NB4 (cell line): ENCODE measurements at places on chromosomes 11 and 22.

- DNase-seq, result peak; percentile 65
These were observed 1114.1 kb downstream of the BRD1 start for GRCh38 chr22:48713272-48714205.

DNA sequence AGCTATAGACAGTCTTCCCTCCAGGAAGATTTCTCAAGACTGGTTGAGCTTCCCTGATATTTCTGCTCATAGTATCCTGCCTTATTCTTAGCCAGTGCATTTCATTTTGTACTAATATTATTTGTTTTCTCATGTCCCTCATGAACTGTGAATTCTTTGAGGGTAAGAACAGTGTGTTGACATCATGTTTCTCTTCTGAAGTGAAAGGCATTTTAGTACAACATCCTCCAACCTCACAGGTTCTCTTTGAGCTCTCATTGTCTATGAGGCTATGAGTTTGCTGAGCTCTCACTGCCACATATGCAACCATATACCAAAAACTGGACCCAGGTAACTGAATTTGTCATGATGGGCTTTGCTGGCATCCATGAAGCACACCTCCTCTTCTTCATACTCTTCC, at the start of gene OR6Q1:
Gene OR6Q1 (plus strand): TSS at position 301 of the 400 bp plus-strand sequence. CDS start 0 bp downstream, at position 301.
- no peak for DNase-seq

- no peak for DNase-seq
These were observed 12.4 kb upstream of the POLDIP3 start for GRCh38 chr22:42626951-42627625.

DNA sequence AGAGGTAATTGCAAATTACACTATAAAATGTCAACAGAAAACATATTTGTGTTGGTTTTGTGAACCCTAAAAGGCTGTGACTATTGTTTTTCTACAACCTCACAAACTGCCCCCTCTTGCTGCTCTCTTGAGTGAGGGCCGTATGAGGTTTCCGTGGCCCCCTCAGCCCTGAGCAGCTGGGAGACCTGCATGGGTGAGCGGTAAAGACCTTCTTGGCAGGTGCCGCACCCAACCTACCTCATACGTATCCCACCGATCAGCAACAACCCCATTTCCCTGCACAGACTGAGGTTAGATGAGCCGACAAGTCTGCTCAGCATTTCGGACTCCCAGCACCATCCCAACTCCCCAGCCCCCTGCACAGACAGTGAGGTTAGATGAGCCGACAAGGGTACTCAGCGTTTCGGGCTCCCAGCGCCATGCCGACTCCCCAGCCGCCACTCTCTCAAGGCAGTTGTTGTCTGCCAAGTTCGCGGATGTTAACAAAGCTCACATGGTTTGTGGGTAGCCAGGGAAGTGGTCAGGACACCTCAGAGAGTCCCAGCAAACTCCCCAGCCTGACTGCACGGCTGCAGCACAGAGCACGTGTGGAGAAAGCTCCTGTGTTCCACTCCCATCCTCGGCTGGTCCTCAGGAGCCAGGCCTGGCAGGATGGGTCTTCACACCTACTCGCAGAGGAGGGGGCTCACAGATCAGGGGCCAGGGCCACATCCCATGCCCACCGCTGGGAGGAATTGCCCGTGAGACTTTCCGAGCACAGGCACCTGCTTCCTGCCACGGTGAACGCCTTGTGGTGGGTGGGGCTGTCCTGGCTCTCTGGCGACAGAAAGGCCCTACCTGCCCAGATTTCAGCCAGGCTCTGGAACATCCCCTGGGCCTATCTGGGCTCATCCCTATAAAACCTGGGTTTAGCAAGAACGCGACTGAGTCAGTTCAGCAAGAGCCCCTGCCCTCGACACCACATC, 502.9 kb downstream of the BRD1 start:
- DNase-seq, result peak; percentile 23

- DNase-seq, result no peak
These were observed 6.5 kb downstream of the MRPL23 start for GRCh38 chr11:1953489-1954266.

DNA sequence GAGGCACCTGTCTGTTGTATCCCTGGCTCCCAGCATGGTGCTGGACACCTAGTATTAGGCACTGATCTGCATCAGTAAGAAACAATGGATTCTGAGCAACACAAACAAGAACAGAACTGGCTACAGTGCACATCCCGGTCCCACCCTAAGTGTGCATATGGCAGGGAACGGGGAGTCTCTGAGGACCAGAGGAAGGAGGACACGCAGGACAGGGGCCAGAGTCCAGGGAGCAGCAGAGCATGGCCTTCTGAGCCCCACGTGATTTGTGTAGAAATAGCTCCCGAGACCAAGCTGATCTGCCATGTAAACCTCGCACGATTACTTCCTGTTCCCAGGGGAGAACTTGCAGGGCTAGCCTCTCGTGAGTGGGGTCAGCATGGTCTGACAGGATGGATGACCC, 12.7 kb upstream of the SNX32 start:
- no peak for DNase-seq

- DNase-seq, result no peak
These were observed 32.8 kb downstream of the NRXN2 start for GRCh38 chr11:64690235-64690634.

DNA sequence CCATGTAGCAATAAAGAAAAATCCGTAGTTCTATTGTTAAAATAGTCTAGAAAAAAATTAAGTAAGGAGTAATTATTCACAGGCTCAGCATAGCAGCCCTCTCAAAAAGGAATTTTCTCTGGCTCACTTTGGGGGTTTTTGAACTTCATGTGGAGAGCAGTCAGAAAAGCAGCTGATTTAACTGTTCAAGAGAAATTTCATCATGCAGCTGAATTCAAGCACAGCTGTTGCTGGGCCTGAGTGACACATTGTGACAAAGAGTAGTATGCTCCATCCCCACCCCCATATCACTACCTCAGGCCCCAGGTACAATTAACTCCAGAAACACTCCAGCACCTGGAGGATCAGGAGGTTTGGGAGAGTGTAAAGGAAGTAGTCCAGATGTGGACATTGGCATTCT, 272.1 kb downstream of the FAM76B start:
- DNase-seq, result no peak

DNA sequence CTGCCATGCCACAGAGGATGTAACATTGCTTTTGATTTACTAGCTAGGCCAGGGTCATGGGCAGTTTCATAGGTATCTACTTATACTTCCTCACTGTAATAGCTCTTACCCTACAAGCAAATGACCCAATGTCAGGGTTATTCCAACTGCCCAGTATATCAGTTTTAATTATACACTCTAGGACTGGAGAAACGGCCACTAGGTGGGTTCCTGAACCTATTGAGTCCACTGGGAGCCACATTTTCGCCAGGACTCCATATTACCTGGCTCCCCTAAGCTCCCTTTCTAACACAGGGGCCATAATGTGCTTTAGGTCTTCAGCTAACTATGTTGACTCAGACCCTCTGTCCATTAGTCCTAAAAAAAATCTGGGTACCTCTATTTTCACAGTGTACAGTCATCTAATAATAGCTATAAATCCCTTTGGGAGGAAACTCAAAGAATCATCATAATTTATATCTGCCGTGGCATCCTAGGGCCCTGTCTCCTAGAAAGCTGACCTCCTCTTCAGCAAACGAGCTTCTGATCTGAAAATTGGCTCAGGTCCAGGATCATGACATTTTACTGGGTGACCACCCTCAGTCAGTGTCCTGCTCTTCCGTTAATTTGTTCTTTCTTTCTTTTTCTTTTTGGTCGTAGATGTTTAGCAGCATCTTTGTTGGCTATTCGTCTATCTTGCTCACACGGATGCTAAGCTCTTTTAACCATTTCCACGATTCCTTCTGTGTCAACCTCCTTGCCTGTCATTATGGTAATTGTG, 244.3 kb downstream of the FAM76B start:
- peak; percentile 22 for DNase-seq

- DNase-seq, result no peak
These were observed 111.8 kb upstream of the TMEM45B start for GRCh38 chr11:129703846-129704245.

GRCh38 chr22:28139961-28140360, 220.9 kb upstream of the PITPNB start:
- DNase-seq, result no peak

DNA sequence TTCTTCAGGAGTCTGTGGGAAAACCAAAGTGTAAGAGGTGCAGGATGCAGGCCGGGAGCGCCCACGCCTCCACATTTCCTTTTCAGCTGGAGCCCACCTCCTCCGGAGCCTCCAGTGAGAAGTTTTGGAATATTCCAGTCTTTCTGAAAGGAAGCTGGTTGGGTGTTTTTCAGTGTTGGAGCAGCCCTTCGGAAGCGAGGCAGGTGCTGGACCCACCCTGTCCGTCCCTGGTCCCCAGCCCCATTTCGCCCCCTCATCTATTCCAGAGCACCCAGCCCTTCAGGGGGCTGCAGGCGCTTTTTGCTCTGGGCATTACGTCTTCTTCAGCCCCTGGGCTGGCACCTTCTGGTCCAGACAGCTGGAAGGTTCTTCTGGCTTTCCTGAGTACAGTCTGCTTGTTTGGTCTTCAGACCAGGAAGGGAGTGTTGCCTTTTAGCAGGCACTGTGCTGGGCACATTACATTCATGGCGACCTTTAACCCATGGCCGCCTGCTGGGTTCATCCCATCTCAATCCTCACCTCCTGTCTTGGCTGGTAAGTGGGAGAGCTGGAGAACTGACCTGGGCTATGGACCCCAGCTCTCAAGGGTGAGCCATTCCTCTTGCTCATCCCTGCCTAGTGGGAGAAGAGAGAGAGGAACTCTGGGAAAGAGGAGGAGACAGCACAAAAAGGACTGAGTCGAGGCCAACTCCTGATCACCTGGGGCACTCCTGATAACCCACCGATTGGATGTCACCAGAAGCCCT, 710 bp upstream of the THY1 start:
- no peak for DNase-seq

GRCh38 chr11:47863189-47863897, 15.2 kb upstream of the NUP160 start:
- DNase-seq, result peak; percentile 59

GRCh38 chr11:44564166-44564565, 1.3 kb upstream of the CD82 start:
- no peak for DNase-seq

DNA sequence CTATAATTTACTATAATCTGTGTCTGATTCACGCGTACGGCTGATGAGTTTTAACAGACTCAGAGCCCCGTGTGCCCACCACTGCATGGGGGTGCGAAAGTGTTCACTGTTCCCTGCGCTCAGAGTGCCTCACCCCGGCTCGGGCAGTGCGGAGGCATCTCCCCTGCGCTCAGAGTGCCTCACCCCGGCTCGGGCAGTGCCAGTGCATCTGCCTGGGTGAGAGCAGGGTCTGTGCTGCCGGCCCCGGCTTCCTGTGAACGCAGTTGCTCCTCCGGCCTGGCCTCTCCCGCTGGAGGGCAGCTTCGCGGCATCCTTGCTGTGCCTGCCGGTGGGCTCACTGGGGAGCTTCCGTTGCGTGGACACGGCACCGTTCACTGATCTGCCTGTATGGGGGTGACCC, 14.2 kb downstream of the PTDSS2 start:
- DNase-seq, result no peak

DNA sequence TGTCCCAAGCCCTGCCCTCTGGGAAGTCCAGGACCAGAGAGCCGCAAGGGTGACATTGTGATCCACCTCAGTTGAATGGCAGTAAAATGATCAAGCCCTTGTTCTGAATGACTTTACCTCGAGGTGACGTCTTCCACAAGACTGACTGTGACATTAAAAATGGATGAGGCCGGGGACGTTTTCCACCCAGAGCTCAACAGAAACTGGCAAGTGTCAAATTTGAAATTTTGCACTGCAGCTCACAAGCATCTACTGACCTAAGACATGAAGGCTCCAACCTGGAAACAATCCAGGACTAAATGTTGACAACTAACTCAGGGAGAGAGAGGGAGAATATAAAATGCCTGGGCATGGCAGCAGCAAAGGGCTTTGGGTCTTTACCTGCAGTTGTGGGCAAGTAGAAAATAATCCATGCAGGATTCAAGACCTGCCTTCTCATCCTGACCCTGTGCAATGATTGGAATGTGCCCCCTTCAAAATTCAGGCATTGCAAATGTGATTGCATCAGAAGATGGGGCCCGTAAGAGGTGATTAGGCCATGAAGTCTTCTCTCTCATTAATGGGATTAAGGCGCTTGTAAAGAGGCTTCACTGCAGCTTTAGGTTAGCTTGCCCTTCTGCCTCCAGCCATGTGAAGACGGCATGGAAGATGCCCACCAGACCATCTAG, 33.6 kb upstream of the CLMP start:
- no peak for DNase-seq

DNA sequence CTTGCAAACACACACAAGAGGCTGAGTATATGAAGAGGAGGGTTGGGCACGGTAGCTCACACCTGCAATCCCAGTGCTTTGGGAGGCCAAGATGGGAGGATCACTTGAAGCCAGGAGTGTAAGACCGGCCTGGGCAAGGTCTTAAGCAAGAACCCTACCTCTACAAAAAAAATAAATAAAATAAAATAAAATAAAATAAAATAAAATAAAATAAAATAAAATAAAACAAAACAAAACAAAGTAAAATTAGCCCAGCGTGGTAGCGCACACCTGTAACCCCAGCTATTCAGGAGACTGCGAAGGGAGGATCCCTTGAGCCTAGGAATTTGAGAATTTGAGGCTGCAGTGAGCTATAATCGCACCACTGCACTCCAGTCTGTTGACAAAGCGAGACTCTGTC, 337.9 kb downstream of the SHANK2 start:
- no peak for DNase-seq

- no peak for DNase-seq
These were observed 62.0 kb downstream of the CCDC34 start for GRCh38 chr11:27300974-27301373.

DNA sequence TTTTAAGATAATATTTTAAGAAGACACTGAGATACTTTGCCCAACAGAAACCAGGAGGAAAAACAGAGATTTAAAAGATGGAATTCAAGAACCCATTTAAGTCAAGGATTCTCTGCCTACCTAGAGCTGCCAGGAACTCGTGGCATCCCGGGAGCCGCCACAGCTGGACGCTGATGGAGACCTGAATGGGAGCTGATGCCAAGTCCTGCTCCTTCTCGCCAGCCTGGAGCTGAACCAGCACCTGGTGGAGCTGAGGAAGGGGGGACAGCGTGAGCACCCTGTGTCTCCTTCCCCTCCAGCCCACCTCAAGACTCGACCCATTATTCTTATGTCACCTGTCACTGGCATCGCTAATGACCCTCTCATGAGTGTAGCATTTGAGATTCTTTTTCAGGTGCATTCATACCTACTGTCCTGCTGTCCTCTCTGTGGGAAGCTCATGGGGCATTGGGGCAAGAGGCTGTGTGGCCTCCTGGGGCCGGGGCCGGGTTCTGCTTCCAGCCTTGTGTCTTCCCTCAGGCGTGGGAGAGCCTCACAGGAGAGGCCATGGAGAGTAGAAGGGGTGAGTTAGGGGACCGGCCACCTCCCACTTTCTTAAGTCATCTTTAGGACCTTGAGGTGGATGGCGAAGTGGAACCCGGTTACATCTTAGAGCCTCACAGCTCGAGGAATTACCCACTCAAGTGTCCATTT, 70.8 kb upstream of the PITPNB start:
- no peak for DNase-seq
